HEK293T (cell line): ENCODE measurements at places on chromosomes 6 and 20.
A peak's percentile ranks its signal among the peaks of the same experiment; 100 is the strongest.

- DNase-seq, result no peak
Measured at GRCh38 chr6:99344289-99344688, 5.2 kb downstream of the FAXC start.

DNA sequence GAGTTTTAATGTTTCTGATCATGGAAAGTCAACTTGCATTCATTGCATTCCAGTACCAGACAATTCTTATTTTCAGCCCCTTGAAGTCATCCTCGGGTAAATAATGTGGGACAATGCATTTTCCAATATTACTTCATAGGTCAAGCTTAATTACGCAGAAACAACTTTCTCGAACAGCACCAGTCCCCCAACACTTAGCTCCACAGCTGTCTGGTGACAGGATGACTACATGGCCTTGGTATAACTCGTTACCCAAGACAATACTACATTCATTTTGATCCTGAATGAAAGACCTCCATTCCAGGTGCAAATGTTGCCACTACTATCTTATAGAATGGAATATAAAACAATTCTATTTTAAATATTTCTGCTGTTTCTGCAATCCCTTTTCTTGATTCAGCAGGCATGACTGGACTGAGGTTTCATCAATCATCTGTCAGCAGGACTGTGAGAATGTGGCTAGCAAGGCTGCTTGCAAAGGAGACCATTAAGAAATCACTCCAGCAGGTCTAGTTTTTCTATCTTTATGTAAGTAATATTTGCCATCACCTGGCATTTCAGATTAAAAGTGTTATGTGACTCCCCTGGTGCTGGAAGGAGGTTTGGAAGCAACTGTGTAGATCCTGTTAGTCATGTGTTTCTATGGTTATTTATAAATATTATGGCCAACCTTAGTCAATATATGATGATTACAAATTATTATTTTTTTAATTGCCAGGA, 147.9 kb downstream of the HAO1 start:
- no peak for DNase-seq

GRCh38 chr6:41039060-41039998, at the start of gene UNC5CL:
UNC5CL (minus strand) TSS chr6:41039221; CDS start chr6:41035074, 4,147 bp downstream.
- DNase-seq, result peak; percentile 67

GRCh38 chr20:43667341-43668132, 623 bp downstream of the MYBL2 start:
- DNase-seq, result peak; percentile 65

DNA sequence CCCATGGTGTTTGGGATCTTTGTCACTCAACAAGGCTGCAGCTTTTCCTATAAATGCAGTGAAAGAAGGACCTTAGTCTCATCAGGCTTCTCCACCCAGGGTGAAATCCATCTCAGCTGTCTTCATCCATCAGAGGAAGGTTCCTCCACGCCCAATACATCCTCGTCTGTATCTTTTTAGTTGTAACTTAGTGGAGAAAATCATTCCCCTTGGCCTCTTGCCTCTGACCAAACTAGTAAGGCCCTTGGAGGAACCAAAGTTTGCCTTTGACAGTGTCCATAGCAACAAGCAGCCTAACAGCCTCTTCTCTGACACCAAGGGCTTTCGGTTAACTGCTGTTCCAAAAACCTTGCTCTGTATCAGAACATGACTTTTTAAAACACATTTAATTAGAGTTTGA, 230.3 kb upstream of the ECI2 start:
- no peak for DNase-seq

- DNase-seq, result no peak
Measured at GRCh38 chr6:43962458-43962857, 164.8 kb downstream of the MRPL14 start.

GRCh38 chr6:147651249-147652063, 143.0 kb downstream of the SAMD5 start:
- DNase-seq, result no peak

GRCh38 chr6:136079701-136080565, 170.2 kb downstream of the MTFR2 start:
- no peak for DNase-seq

DNA sequence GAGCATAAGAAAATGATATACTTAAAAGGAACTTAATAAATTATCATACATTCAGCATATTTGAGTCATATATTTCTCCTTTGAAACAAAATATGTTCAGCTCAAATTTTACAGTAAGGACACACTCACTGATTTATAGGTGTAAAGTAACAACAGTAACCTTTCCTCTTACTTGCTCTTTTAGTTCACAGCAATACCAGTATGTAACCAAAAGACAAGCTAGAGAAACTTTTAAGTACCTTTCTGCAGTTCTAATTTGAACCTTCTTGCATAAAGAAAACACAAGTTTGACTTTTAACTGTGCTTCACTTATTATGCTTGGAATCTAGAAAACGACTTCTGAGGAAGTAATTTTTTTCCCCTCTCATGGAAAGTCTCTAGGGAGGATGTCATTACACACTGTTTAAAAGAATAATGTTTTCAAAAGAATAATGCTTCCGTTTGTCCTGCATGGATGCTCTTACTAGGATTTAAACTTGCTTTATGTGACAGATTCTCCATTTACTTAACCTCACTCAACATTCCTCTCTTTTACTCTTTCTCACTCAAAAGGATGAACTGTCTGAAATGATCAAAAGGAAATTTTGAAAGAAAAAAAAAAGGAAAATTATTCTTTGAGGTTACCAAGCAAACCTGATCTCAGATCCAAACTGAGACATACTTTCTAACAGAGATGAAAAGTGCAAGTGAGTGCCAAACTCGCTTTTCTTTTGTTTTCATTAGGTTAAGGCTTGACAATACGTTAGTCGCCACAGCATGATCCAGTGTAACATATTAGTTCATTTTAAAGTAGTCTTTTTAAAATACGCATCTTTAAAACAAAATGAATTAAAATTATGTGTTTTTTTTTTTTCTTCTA, 22.4 kb upstream of the CALHM6 start:
- no peak for DNase-seq

DNA sequence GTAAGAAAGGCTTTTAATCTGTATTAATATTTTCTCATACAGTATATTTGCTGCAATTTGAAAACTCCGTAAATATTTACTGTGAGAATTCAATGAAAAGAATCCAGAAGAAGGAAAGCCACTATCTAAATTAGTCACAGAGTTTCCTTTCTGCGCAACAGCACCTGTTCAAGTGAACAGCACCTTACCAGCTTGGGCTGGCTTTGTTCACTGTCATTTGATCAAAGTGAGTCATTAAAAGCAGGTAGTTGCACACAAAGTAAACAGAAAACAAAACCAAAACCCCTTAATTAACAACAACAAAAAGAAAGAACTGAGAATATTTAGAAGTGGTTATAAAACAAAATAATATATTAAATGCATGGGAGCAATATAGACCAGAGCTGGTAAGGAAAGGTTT, 12.8 kb downstream of the SMLR1 start:
- DNase-seq, result no peak

DNA sequence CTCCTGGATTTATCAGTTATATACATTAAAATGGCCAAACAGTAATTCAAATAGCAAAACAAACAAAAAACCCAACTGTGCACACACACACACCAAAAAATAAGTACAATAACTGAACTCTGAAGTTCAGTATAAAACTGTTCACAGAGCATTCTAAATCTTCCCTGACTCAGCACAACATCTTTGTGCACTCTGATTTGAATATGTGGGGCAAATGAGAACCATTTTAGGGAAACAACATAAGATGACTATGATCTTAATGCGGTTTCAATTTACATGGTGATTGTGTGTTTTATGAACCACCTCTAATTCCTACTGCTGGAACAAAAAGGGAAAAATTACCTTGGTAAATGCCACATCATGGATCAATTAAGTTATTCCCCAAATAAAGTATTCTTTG, 41.7 kb downstream of the PLAGL1 start:
- no peak for DNase-seq

DNA sequence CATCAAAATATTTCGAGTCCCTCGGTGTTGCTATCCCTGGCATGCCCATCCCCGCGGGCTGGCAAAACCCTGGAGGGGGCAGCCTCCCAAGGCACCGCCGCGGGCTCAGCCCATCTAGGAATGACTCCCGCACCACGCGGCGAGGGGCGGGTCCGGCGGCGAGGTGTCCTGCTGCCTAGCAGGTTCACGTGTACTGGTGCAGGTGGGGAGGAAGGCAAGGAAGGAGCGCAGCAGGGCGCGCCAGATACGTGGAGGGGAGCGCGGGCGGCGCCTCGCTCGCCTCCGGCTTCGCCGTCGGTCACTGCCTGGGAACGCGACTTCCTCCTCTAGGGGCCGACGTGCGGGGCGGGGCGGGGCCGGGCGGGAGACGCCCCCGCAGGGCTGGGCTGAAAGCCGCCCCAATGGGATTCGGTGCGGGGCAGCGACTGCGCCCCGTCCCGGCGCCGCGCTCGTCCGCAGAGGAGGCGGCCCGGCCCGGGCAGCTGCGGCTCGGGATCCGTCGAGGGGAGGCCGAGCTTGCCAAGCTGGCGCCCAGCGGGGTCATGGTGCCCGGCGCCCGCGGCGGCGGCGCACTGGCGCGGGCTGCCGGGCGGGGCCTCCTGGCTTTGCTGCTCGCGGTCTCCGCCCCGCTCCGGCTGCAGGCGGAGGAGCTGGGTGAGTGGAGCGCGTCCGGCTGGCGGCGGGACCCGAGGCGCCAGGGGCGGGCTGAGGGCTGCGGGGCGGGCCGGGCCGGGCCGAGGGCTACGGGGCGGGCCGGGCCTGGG, at the start of gene DCBLD1:
Gene DCBLD1 (plus strand): TSS at position 435 of the 764 bp plus-strand sequence. CDS start 108 bp downstream, at position 543.
- DNase-seq, result peak; percentile 87

GRCh38 chr20:51024761-51025160, 1.9 kb upstream of the KCNG1 start:
- no peak for DNase-seq

DNA sequence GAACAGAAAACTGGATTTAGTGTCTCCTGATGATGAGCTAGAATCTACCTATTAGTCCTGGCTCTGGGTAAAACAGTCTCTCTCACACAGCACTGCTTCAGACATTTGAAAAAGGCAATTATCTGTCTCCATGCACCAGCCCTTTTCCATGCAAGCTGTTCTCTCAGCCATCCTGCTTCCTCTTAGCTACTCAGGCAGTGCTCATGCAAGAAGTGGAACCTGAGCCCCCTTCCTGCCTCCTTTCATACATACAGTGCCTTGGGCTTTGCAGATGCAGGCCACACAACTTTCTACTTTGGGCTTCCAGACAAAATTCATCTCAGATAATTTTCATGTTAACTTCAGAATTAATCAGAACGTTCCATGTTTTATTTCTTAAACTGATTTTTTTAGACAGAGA, 151.3 kb downstream of the RALGAPA2 start:
- no peak for DNase-seq

DNA sequence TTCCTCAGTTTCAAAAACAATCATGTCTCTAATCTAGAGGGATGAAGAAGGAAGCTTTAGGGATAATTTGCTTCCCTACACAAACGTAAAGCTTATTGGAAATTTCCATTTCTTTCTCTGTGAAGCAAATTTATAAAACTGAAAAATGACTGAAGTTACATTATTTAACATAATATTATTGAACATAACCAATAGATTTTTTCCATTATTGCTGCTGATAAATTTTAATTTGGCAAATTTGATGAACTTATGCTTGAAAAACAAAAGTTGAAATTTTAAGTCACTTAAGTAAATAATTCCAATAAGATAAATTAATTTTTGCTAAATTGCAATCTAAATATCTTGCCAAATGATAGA, 140.9 kb downstream of the GMDS start:
- DNase-seq, result no peak

- no peak for DNase-seq
Measured at GRCh38 chr20:10939331-10939941, 265.6 kb upstream of the JAG1 start.

DNA sequence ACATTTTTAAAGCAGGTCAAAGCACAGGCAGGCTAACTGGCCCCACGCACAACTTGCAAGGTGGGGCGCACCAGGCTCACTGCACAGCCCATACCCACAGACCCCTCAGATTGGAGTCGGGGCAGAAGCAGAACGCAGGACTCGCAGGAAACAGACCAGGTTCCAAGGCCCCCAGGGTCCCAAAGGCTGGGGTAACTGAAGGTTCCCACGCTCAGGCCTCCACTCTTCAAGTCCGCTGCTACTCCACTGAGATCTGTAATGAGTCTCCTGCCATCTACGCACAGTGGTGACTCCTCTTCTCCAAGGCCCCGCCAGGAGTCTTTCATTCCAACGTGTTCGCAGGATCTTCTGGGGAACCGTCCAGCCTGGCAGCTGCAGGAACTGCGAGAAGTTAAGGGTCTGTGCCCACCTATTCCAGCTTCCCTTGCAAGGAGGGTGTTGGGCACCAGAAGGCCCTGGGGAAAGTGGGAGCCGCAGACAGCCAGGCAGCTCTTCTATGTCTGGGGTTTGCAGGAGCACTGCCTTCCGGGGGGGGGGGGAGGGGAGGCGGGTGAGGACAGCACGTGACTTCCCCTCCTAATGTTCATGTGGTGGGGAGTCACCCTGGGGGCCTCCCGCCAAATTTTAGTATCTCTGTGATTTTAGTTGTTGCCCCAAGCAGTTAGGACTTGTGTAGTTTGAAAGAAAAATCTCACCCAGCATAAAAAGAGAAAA, 2.0 kb upstream of the TAF4 start:
- DNase-seq, result no peak

GRCh38 chr6:80991316-80991715, 761.2 kb downstream of the TENT5A start:
- DNase-seq, result no peak

DNA sequence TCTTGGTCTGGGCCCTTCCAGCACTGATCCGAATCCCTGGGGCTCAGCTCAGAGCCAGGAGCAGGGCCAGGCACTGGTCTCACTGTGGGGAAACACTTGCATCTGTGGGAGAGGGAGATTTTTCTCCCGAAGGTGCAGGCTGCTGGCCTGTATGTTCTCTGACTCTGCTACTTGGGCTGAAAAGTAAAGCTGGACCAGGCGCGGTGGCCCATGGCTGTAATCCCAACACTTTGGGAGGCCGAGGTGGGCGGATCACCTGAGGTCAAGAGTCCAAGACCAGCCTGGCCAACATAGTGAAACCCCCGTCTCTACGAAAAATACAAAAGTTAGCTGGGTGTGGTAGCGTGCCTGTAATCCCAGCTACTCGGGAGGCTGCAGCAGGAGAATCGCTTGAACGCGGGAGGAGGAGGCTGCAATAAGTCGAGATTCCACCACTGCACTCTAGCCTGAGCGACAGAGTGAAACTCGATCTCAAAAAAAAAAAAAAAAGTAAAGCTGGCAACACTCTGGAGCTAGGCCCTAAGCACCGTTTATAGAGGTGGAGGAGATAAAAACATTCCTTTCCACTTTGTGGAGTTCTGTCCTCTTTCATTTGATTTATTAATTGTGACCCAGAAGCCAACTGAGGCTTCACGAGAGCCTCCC, 41.7 kb downstream of the JPH2 start:
- no peak for DNase-seq

- peak; percentile 88 for DNase-seq
Measured at GRCh38 chr6:148577687-148578488, 168.9 kb upstream of the UST start.

DNA sequence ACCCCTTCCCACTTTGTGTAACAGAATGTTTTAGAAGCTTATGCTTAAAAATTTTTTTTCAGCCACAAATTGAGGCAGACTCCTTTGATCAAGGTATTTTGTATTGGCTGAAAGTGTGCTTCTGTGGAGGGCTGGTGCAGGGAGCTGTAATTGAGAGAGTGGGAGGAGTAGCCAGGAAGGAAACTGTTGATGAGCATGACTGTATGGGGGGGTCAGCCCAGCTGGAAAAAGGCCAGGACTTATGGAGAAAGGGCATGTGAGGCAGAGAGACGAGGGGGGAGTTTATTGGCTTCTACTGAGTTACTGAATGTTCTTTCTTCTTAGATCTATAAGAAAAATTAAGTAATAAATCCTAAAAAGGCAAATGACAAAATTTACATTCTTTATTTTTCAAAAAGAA, 13.4 kb downstream of the RFPL4B start:
- DNase-seq, result no peak

- DNase-seq, result no peak
Measured at GRCh38 chr6:146433881-146434731, 109.5 kb upstream of the RAB32 start.

GRCh38 chr6:11833626-11834592, 55.3 kb upstream of the ADTRP start:
- DNase-seq, result no peak
